ENCODE measurements at places on chromosomes 6 and 20.
A peak's percentile ranks its signal among the peaks of the same experiment; 100 is the strongest.

DNA sequence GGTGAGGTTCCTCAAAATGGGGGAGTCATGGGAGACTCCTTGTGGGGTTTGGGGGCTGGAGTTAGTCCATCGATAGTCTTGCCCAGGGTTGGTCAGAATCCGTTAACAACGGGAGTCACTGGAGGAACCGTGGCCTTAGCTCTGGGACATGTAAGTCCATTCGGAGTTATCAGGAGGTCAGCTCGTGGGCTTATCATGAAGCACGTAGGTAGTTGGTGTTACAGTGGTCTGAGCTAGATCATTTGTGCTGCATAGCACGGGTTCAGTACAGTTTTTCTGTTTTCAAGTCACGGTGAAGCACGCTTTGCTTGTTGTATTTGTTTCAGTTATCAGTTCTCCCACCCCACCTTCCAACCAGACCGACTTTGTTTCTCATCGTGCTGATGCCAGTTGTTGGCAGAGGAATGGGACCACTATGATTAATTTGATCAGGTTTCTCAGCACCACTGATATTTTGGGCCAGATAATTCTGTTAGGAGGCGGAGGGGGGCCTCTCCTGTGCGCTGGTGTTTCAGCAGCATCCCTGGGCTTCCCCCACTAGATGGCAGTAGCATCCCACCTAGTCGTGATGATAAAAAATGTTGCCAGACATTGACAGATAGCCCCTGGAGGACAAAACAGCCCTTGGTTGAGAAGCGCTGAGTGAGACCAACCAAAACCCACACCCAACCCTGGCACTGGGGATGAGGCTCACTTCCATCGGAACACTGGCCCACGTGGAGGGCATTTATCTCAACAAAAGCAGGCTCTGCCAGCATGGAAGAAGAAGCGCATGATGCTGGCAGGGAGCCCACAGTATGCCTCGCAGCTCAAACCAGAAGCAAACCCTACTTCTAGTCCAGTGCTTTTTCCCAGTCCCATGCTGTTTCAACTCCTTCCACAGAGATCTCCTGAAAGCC, 2.2 kb upstream of the APMAP start:
- peak; percentile 83 for DNase-seq

DNA sequence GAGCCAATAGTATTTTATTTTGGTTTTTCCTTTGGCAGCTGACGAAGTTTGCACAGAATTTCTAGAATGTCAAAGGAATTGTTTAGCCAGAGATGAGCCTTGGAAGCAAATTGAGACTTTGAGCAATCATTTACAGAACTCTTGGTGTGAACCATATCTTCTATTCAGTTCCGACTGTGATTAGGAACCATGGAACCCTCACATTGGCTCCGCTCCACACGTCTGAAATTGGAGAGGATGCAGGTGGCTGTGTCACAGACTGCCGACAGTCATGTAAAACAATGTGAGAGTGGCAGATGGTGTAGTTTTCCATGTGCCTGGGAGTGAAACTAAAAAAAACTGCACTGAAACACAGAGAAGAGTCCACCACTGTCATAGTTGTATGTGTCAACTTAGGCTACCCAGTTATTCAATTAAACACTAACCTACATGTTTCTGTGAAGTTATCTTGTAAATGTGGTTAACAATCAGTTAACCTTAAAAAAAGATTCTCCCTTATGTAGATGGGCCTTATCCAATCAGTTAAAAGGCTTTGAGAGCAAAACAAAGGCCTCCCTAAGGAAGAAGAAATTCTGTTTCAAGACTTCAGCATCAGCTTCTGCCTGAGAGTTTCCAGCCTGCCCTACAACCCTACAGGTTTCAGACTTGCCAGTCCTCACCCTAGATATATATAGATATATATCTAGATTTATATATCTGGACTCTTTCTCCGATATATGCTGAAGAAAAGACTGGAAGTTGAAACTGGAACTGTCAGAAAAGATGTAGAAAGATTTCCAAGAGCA, 3.3 kb upstream of the HMGN4 start:
- no peak for DNase-seq

GRCh38 chr6:36946526-36946925, 8.0 kb upstream of the PI16 start:
- DNase-seq: peak; percentile 54

DNA sequence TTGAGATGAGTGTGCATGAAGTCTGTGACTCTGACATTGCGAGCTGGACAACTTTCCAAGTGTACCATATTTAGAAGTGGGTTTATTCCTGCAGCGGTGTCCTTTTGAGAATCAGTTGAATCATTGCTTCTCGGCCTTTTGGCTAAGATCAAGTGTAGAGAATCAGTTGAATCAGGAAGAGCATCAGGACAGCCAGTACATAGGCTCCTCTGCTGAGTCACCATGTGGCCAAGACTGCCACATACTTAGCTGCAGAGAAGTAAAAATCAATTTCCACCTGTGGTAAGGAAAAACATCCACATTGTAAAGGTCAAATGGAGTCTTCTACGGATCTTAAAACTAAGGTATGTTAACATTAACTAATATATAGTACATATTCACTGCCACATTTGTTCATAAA, 428.4 kb upstream of the MARCKS start:
- no peak for DNase-seq

DNA sequence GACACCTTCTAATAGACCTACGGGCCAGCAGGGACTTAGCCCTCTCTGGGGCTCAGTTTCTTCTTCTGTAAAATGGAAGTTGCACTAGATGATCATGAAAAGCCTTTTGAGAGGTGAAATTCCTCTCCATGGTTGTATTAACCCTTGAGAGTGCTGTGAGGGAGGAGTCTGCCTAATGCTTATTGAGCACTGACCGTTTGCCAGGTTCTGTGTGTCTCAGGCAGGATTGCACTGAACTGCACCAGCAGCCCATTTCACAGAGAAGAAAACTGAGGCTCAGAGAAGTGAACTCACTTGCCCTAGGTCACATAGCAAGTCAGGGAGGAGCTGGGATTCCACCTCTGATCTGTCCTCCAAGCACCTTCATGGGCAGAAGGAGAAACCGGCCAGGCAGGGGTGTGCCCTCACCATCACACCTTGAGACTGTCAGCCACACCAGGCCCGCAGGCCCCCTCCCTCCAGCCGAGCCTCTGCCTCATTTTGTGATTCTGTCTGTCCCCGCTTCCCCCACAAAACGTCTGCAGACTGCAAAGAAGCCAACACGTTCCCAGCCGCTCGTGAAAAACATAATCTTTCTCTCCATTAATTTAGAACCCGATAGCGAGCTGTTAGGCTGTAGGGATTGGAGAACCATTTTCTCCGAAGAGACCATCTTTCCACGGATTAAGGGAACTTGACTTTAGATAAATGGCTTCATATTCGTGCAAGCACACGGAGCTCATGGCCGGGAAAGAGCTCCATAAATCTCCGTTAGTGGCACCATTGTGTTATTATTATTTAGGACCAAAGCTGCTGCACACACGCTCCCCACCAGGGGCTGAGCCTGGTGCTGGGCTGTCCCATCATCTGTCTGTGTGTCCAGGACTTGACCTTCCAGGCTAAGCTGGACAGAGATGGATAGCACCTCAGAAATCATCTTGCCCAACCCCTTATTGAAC, 46.0 kb downstream of the KIAA1755 start:
- no peak for DNase-seq

DNA sequence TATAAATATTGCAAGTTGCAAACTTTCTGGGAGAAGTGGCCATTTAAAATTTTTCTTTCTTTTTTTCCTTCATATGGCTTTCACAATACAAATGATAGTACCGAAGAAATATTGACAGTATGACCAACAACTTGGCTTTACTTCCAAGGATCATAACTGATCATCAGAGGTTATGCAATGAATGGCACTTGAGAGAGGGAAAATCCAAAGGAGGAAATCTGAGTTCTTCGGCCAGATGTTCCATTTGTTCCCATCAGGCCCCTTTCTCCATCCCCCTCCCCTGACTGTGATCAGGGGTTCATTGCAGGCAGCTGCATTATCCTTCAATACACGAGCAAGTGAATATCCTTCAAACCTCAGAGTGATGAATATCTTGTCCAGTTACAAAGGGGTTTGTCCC, 130.0 kb upstream of the UST start:
- no peak for DNase-seq

DNA sequence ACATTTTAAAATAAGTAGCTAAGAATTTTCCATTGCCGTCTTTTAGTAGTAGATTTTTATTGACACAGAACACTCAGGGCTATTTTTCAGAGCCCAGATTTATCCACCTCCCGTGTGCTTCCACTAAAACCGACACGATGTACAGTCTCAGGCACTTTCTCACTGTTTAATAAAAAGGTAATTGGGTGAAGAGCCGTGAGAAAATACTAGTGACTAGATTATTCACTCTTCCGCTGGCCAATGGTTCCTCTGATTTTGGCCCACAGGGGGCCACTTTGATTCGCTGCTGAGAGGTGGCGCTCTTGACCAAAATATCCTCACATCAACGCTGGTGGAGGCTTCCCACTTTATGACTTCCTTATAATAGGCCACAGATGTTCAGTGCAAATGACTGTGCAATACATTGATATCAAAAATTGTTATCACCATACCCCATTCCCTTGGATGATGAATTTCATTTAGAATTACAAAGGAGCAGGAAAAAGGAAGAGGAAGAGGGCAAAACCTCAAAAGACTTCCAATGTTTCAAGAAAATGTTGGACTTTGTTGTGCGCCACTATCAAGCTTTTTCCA, 12.3 kb upstream of the HDDC2 start:
- DNase-seq: peak; percentile 66

GRCh38 chr20:63653041-63653973, at the start of gene STMN3:
STMN3 (minus strand) TSS chr20:63653424; CDS start chr20:63653345, 79 bp downstream.
- DNase-seq: peak; percentile 79

- no peak for DNase-seq
These were observed 11.2 kb upstream of the ZNFX1 start for GRCh38 chr20:49288784-49289696.

GRCh38 chr6:170031684-170032121, 259.2 kb downstream of the DLL1 start:
- peak; percentile 83 for DNase-seq

DNA sequence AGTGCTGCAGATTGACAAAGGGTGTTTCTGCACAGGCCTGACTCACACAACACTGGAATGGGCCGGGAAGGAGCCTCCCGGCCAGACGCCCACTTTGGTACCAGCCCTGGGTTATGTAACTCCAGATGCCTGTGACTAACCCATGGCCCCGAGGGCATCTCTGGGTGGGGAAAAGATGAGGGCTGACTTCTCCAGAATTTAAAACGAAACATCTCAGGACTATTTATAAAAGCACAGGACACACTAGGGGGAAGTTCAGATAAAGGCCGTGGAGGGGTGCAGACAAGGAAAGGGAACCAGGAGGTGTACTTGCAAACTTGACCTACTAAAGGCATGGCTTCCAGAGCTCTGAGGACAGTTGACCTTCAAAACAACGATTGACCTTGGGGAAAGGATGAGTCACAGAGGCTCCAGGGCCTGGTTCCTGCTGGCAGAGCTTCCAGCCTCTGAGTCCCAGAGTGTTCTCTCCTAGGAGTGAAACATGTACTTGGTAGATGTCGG, 196.9 kb downstream of the NFATC2 start:
- DNase-seq: no peak

DNA sequence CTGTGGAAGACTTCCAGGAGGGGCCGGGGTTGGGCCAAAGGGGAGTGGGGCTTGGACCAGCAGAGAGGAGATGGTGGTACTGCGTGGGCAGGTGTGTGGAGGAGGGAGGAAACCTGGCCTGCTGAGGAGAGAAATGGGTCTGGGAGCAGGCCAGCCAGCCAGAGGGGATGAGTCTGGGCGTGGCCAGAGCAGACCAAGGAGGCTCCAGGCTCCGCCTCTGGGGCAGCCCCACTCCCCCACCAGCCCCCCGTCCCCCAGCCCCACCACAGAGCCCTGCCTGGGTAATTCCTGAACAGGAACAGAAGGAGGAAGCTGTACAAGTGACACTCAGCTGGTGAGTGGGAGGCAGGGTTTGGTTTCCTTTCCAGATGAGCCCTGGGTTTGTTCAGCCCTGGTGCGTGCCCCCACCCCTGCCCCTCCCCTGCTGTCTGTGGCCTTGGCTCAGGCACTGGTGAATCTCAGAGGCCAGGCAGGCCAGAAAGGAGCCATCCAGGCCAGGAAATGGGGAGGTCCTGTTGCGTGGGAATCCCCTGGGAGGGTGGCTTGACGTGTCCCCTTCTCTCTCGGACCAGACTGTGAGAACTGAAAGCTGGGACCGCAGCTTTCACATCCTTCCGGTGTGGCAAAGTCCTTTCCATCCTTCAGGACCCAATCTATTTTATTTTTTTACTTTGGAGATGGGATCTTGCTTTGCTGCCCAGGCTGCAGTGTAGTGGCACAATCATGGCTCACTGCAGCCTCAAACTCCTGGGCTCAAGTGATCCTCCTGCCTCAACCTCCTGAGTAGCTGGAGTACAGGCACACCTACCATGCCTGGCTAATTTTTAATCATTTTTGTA, 9.4 kb upstream of the SRC start:
- peak; percentile 62 for DNase-seq

DNA sequence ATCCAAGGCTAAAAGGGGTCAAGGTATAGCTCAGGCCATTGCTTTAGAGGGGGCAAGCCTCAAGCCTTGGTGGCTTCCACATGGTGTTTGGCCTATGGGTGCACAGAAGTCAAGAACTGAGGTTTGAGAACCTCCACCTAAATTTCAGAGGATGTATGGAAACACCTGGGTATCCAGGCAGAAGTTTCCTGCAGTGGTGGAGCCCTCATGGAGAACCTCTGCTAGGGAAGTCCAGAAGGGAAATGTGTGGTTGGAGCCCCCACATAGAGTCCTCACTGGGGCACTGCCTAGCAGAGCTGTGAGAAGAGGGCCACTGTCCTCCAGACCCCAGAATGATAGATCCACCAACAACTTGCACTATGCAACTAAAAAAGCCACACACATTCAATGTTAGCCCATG, 678.7 kb upstream of the ADGRB3 start:
- DNase-seq: no peak

- no peak for DNase-seq
These were observed 300.4 kb downstream of the C6orf118 start for GRCh38 chr6:165008971-165009370.

- DNase-seq: no peak
These were observed 36.9 kb downstream of the ARHGAP18 start for GRCh38 chr6:129672881-129673631.

- DNase-seq: no peak
These were observed 23.2 kb downstream of the VNN1 start for GRCh38 chr6:132690678-132691077.

GRCh38 chr6:64679416-64679815, 1027.6 kb downstream of the EYS start:
- no peak for DNase-seq

- no peak for DNase-seq
These were observed 16.6 kb downstream of the ZC3H12D start for GRCh38 chr6:149468179-149468578.

GRCh38 chr6:161462148-161462547, 188.3 kb upstream of the AGPAT4 start:
- no peak for DNase-seq
